ENCODE measurements at places on chromosomes 1 and 21.

DNA sequence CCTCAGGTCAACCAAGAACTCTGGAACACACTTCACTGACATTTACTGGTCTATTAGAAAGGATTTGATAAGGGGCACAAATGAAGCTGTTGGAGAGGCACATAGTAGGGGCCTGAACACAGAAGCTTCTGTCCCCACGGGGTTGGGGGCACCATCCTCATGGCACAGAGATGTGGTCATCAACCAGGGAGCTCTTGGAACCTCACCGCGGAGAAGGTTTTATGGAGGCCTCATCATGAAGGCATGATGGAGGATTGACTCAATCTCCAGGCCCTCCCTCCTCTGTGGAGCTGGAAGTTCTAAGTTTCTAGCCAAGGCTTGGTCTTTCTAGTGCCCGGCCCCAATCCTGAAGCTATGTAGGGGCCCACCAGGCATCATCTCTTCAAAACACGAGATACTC lies 23.6 kb downstream of the MX1 start:
- no peak for DNase-seq

- no peak for DNase-seq
These were observed 1.2 kb downstream of the CCNL2 start for GRCh38 chr1:1397839-1398523.

GRCh38 chr1:27958513-27958912 lies 1.3 kb upstream of the XKR8 start:
- no peak for DNase-seq

GRCh38 chr1:159641221-159641620 lies 53.6 kb downstream of the APCS start:
- no peak for DNase-seq

GRCh38 chr1:3819771-3820200 lies 23.5 kb upstream of the LRRC47 start:
- DNase-seq, result no peak

DNA sequence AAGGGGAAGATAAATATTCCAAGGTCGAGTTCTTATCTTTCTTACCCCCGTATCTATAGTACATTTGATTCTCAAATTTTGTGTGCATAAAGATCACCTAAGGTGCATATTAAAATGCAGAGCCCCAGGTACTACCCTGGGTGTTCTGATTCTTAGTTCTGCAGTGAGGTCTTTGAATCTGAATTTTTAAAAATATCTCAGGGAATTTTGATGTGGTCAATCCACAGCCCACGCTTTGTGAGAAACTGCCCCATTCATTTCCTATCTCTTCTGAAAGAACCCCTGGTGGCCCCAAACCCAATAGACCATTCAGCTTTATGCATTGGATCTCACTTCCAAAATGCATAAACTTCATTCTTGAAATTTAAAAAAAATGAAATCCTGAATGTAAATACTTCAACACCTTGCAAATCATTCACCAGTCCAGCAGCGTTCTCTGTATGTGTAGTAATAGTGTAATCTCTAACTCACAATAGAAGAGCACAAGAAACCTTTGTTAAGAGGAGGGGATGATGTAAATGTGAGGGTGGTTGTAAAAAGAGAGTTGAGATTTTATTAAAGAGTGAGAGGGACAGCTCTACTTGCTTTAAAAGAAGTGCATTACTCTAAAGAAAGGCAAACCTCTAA lies 108.8 kb upstream of the ZP4 start:
- no peak for DNase-seq

DNA sequence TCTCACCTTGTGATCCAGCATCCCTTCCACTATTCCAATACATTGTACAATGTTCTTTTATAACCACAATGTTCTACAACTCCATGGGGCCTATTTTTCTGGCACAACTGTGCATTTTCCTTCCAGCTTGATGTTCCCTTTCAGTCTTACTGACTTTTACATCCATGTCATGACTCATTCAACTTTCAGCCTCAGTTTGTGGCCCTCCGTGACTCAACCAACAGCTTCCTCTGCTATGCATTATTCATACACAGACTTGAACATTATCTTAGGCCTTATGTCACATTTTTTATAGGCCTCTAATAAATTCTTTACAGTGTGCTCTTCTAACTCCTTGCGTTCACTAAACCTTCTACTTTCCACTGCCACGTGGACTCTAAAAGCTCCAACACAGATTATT lies 119.4 kb upstream of the PRMT6 start:
- DNase-seq, result no peak

DNA sequence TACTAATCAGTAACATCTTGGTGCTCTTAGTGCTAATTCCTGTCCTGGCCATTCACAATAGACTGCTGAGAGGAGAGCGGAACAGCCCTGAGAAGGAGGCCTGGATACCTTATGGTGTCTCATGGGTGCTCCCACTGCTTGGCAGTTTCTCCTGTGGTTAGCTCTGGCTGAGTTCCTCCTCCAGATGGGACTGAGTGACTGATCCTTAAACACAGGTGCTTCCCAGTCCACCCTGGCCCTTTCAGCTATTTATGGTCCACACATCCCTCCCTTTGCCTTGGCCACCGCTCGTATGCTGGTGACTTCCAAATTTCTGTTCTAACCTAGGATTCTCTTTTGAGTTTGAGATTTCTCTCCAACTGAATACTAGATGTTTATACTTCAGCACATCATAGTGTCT lies 157.0 kb upstream of the CACNA1E start:
- no peak for DNase-seq

- DNase-seq, result no peak
These were observed 103.5 kb upstream of the ETS2 start for GRCh38 chr21:38702196-38702595.

- no peak for DNase-seq
These were observed 215.1 kb downstream of the PTPRU start for GRCh38 chr1:29451368-29451892.

DNA sequence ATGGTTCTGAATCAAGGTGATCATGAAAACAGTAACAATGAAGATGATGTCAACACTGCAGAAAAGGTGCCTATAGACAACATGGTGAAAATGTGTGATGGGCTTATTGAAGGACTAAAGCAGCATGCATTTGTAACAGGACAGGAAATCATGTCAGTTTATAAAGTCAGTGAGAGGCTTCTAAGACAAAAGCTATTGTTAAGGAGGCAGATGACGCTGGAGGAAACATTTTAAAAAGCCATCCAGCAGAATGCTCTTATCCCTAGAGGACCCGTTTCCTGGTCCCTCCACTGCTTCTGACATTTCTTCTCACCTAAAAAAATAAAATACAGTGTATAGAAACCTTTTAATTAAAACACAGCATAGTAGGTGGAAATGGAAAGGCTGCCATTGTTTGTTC lies 40.9 kb downstream of the CYYR1 start:
- no peak for DNase-seq

- DNase-seq, result no peak
These were observed 52.5 kb downstream of the EPRS1 start for GRCh38 chr1:219993554-219994433.

DNA sequence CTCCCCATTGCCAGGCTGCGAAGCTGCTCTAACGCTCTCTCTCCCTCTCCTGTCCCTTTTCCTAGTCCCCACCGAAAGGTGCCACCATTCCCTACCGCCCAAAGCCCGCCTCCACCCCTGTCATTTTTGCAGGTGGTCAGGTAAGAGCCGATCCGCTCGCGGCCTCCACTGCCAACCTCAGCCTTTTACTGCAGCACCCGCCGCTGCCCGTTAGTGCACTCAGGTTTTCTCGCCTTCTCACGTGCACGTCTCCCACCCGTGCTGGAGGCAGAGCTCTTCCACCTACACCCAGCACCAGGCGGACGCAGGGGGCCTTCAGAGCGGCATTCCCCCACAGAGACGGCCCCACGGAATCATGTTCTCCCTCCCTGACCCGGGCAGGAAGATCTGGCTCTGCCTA lies 67.7 kb upstream of the COL6A1 start:
- DNase-seq, result no peak

GRCh38 chr1:156122519-156123355 lies 8.2 kb downstream of the LMNA start:
- DNase-seq, result no peak

DNA sequence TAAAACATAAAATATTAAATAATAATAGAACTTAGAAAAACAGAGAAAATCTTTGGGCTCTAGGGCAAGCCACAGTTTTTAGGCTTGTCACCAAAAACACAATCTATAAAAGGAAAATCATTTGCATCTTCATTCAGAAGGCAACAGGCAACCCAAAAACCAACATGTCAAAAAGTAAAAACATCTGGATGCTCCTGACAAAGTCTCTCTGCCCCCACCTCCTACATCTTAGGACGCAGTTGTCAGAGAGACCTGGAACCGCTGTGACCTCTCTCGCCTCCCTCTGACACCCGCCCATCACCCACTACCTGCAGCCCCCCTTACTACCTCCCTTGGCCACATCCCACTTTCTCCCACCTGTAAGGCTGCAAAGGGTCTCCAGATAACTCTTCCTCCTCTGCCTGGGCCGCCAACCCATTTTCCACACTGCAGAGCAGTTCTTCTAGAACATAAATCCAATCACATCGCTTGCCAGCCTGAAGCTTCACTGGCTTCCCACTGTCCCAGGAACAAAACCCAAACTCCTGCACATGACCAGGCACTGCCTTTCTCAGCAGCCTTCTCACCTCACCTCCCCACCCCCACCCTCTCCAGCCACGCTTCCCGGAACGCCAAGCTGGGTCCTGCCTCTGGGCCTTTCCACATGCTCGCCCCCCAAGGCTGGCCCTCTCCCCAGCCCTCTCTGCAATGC lies 14.7 kb downstream of the PRDM15 start:
- DNase-seq, result no peak

GRCh38 chr1:40153073-40153770 lies 8.0 kb upstream of the RLF start:
- DNase-seq, result no peak

GRCh38 chr1:101005871-101006270 lies 19.7 kb downstream of the DPH5 start:
- DNase-seq, result no peak
